Naive thymus-derived CD4-positive, alpha-beta T cell (primary cell): ENCODE measurements at places on chromosomes 2 and 18. TPM values are rescaled to one million over a fixed set of nuclear protein-coding genes. Genes with fewer than 3 reads are reported as not detected.

DNA sequence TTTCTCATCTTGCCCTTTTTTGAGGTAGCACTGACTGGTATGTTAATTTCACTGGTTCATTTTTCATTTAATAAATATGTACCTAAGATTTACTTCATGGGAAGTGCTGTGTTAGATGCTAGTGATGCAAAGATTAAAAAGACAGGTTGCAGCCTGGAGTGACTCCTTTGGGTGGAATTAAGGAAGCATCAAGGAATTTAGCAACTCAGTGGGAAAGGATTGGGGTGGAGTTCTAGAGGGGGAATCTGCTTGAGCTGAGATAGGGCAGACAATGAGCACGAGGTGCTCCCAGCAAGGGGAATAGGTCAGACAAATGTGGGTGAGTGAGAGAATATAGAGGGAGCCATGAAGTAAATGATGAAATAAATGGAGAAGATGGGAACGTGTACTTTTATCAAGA is 57.0 kb downstream of the LYPD6 start:
- no peak overlapping the region for H3K27ac ChIP-seq
- no peak overlapping the region for H3K4me3 ChIP-seq
- no peaks in the 10 kb centered on the region for H3K4me1 ChIP-seq
- no peak for DNase-seq
- no peaks in the 10 kb centered on the region for H3K27me3 ChIP-seq

- H3K36me3 ChIP-seq = no peaks in the 10 kb centered on the region
- no peak overlapping the region for H3K4me3 ChIP-seq
- H3K27me3 ChIP-seq = no peaks in the 10 kb centered on the region
- DNase-seq = no peak
- H3K4me1 ChIP-seq = peaks cover 31% of the 10 kb centered on the region
- H3K27ac ChIP-seq = no peak overlapping the region
Observed at GRCh38 chr2:85878719-85879370, 9.9 kb downstream of the ST3GAL5 start.

The RAB31 gene
- 0.76 TPM for polyA plus RNA-seq

The RNF152 gene
- polyA plus RNA-seq = not detected

The FSHR gene
- polyA plus RNA-seq = not detected

GRCh38 chr2:105786231-105787230 is 41.8 kb downstream of the NCK2 start:
- peak overlapping the region; percentile 52 for H3K27ac ChIP-seq
- H3K4me3 ChIP-seq = peak overlapping the region; percentile 19
- no peaks in the 10 kb centered on the region for H3K36me3 ChIP-seq
- peaks cover 93% of the 10 kb centered on the region for H3K4me1 ChIP-seq
- H3K27me3 ChIP-seq = no peaks in the 10 kb centered on the region

GRCh38 chr2:240585101-240585500 is 1.4 kb upstream of the CAPN10 start:
- peaks cover 32% of the 10 kb centered on the region for H3K4me1 ChIP-seq
- H3K4me3 ChIP-seq = peak overlapping the region; percentile 89
- H3K27ac ChIP-seq = peak overlapping the region; percentile 94

- H3K27ac ChIP-seq = no peak overlapping the region
- no peaks in the 10 kb centered on the region for H3K27me3 ChIP-seq
- no peaks in the 10 kb centered on the region for H3K4me1 ChIP-seq
- H3K4me3 ChIP-seq = no peak overlapping the region
- H3K36me3 ChIP-seq = no peaks in the 10 kb centered on the region
- DNase-seq = no peak
Observed at GRCh38 chr2:235550378-235550760, 56.5 kb downstream of the AGAP1 start.

DNA sequence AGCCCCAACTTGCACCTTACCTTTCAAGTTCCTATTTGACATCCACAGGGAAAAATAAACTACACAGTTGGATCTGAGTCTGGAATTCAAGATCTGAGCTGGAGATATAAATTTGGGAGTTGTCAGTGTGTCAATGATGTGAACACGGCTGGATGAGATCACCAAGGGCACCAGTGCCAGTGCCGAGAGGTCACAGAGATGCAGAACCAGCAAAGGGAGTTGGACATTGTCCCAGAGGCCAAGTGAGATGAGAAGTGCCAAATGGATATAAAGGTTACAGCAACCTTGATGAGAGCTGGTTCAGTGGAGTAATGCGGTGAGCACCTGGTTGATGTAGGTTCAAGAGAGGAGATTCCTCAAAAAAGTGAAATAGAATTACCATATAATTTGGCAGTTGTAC is 24.8 kb downstream of the LRRFIP1 start:
- no peaks in the 10 kb centered on the region for H3K27me3 ChIP-seq
- DNase-seq = no peak
- no peak overlapping the region for H3K4me3 ChIP-seq
- H3K27ac ChIP-seq = no peak overlapping the region
- H3K4me1 ChIP-seq = no peaks in the 10 kb centered on the region

GRCh38 chr2:1640301-1641135 is 103.8 kb downstream of the PXDN start:
- no peaks in the 10 kb centered on the region for H3K27me3 ChIP-seq
- no peaks in the 10 kb centered on the region for H3K36me3 ChIP-seq
- DNase-seq = no peak
- no peaks in the 10 kb centered on the region for H3K4me1 ChIP-seq

- no peaks in the 10 kb centered on the region for H3K27me3 ChIP-seq
- no peaks in the 10 kb centered on the region for H3K4me1 ChIP-seq
- no peak overlapping the region for H3K27ac ChIP-seq
- H3K4me3 ChIP-seq = no peak overlapping the region
Observed at GRCh38 chr2:67448648-67449047, 51.5 kb downstream of the ETAA1 start.

- H3K27me3 ChIP-seq = no peaks in the 10 kb centered on the region
- H3K4me1 ChIP-seq = no peaks in the 10 kb centered on the region
- H3K4me3 ChIP-seq = no peak overlapping the region
- H3K36me3 ChIP-seq = no peaks in the 10 kb centered on the region
- H3K27ac ChIP-seq = no peak overlapping the region
Observed at GRCh38 chr18:35939138-35939537, 33.3 kb upstream of the RMP24 start.

DNA sequence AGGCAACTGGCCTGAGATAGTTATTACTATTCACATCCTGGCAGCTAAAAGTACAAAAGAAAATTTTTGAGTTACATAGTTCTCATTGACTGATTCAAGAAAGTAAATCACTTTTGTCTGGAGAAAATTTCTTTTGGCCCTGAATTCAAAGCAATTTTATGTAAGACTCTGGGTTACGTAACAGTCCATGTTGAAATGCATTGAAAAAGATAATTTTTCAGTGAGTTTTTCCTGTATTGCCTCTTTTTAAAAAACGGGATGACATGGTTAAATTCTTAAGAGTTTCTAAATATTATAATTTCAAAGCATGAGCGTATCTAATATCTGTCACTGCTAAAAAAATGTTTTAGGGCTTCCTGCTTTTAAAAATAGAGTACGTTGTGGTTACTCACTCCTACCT is 72.7 kb downstream of the ANKRD12 start:
- H3K4me3 ChIP-seq = no peak overlapping the region
- H3K36me3 ChIP-seq = peaks cover 3% of the 10 kb centered on the region
- no peaks in the 10 kb centered on the region for H3K27me3 ChIP-seq
- no peaks in the 10 kb centered on the region for H3K4me1 ChIP-seq
- no peak overlapping the region for H3K27ac ChIP-seq

- H3K36me3 ChIP-seq = peaks cover 48% of the 10 kb centered on the region
- H3K4me3 ChIP-seq = no peak overlapping the region
- H3K27ac ChIP-seq = no peak overlapping the region
- DNase-seq = no peak
- no peaks in the 10 kb centered on the region for H3K4me1 ChIP-seq
Observed at GRCh38 chr2:182767578-182767977, 51.5 kb downstream of the DNAJC10 start.

DNA sequence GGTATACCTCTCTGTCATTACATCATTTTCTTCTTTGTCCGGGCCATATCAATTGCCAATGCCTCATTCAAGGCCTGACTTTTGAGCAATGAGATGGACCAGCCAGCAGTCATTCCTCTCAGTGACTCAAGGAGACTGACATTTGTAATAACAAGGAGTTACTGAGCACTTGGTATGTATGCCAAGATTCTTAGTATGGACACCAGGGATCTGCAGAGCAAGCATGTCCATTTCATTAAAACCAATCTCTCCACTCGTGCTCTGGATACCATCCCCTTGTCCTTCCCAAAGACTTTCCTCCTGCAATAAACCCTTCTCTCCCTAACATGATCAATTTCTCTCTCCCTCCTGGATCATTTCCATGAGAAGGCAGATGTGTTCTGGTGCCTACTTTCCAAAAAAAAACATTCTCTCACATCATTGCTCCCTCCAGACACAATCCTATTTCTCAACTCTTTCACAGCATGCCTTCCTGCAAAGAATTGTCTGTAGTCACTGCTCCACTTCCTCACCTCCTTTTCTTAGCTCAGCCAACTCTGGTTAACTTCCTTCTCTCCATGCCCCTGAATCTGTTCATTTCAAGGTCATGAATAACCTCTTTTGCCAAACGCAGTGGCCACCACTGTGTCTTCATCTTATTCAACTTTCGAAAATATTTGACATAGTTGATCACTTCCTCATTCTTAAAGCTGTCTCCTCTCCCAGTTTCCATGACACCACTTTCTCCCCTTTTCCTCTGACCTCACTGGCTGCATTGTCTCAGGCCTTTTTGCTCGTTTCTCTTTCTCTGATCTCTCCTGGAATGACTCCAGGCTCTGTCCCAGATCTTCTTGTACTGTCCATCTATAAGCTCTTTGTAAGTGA is 102.8 kb upstream of the CYP1B1 start:
- H3K36me3 ChIP-seq = no peaks in the 10 kb centered on the region
- H3K4me3 ChIP-seq = no peak overlapping the region
- H3K27ac ChIP-seq = no peak overlapping the region
- no peaks in the 10 kb centered on the region for H3K27me3 ChIP-seq
- H3K4me1 ChIP-seq = no peaks in the 10 kb centered on the region

The LRRC30 gene
- polyA plus RNA-seq = not detected

- H3K27ac ChIP-seq = no peak overlapping the region
- no peaks in the 10 kb centered on the region for H3K4me1 ChIP-seq
- H3K36me3 ChIP-seq = no peaks in the 10 kb centered on the region
- H3K4me3 ChIP-seq = no peak overlapping the region
- no peak for DNase-seq
Observed at GRCh38 chr2:60317034-60317386, 236.4 kb downstream of the BCL11A start.

The TRAF3IP1 gene
- polyA plus RNA-seq = 5.7 TPM

The GPR45 gene
- 0.26 TPM for polyA plus RNA-seq

DNA sequence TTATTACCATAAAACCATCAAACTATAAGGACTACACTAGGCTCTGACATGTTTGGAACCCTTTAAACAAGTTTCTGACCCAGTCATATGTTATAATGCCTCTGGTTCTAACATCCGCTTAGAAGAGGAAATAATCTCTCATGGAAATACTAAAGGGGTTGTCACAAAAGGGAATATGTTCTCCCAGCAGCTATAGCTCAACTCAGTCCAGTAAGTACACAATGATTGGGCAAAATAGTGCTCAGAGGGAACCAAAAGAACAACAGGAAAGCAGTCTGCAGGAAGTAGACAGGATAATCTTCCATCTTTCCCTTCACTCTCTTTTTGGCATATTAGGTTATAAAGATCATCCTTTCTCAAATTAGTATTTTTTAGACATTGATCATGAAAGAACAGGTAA is 4.3 kb downstream of the SRBD1 start:
- no peak overlapping the region for H3K27ac ChIP-seq
- no peak overlapping the region for H3K4me3 ChIP-seq
- H3K36me3 ChIP-seq = peaks cover 12% of the 10 kb centered on the region
- no peak for DNase-seq
- no peaks in the 10 kb centered on the region for H3K27me3 ChIP-seq

GRCh38 chr2:10079266-10079869 is 843 bp downstream of the CYS1 start:
- H3K36me3 ChIP-seq = no peaks in the 10 kb centered on the region
- no peak for DNase-seq
- no peak overlapping the region for H3K27ac ChIP-seq
- peaks cover 13% of the 10 kb centered on the region for H3K27me3 ChIP-seq

- no peak overlapping the region for H3K4me3 ChIP-seq
- no peak for DNase-seq
- no peaks in the 10 kb centered on the region for H3K27me3 ChIP-seq
- no peaks in the 10 kb centered on the region for H3K36me3 ChIP-seq
- no peak overlapping the region for H3K27ac ChIP-seq
Observed at GRCh38 chr2:70842401-70842800, 6.8 kb upstream of the CD207 start.

DNA sequence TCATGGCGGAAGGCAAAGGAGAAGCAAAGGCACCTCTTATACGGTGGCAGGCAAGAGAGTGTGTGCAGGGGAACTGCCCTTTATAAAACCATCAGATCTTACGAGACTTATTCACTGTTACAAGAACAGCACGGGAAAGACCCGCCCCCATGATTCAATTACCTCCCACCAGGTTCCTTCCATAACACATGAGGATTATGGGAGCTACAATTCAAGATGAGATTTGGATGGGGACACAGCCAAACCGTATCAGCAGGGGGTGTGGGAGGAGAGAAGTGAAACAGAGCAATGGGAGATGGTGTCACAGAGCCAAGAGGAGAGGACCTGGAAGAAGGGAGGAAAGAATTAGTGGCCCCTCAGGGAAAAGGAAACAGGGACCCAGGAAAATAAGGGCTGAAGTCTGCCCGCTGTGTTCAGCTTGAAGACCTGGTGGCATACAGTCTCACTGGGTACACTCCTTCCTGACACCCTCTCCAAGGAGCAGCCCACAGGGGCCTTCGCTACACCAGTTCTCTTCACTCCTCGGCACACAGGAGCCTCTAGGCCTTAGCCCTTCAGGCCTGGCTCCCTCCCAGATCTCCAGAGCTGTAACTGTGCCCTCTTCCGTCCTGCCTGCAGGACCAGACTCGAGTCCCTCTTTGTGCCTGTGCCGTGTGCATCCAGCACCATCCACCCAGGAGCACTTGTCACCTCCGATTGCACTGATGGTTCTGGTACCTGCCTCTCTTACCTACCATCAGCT is 262.1 kb downstream of the EIPR1 start:
- DNase-seq = no peak
- no peak overlapping the region for H3K4me3 ChIP-seq
- H3K27ac ChIP-seq = no peak overlapping the region
- no peaks in the 10 kb centered on the region for H3K27me3 ChIP-seq

DNA sequence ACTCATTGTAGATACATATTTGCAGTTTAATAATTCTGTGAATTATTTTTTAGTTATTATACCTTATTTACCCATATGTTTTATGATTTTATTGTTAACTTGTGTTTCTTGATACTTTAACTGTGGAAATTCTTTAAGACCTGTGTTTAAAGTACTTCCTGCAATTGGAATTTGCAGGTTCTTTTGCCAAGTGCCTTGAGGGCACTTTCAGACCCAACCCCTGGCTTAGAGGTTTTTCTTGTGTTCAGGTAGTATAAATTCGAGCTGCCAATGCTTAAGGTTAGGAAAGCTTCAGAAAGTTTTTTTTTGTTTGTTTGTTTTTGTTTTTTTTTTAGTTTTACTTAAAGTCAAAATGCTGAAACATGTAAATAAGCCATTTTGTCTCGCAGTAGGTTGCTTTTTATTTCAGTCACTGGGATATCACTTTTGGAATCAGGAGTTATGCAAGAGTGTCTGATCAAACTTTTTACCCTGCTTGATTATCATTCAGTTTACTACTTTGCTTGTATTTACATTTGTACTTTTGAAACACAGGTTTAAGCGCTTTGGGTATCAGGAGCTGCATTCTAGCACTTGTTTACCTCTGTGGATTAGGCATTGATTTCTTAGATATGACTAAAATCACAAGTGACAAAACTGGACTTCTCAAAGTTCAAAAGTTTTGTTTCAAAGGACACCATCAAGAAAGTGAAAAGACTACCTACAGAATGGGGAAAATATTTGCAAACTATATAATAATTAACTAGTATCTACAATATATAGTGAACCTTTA is 31.8 kb downstream of the TDRD15 start:
- H3K4me1 ChIP-seq = no peaks in the 10 kb centered on the region
- DNase-seq = no peak
- H3K4me3 ChIP-seq = no peak overlapping the region
- no peak overlapping the region for H3K27ac ChIP-seq
- no peaks in the 10 kb centered on the region for H3K27me3 ChIP-seq
